Activated CD4-positive, alpha-beta T cell treated with anti-CD3 and anti-CD28 coated beads, Interleukin-2, amount 50 U/mL, for 48 hours (primary cell): ENCODE measurements at places on chromosomes 2 and 18.

DNA sequence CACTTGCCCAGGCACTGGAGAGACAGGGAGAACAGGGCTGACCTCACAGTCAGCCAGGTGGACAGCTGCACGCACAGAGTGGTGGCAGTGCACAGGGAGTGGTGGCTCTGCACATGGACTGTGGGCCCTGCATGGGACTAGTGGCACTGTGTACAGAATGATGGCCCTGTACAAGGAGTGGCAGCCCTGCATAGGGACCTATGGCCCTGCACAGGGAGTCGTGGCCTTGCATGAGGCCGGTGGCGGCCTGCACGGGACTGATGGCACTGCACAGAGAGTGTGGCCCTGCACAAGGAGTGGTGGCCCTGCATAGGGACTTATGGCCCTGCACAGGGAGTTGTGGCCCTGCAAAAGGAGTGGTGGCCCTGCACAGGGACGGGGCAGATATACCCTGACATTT, 19.1 kb upstream of the STEAP3 start:
- no peak for DNase-seq

- DNase-seq = no peak
Measured at GRCh38 chr18:59685501-59685900, 11.7 kb downstream of the CCBE1 start.

GRCh38 chr18:63783394-63783793, 8.2 kb downstream of the SERPINB7 start:
- no peak for DNase-seq

DNA sequence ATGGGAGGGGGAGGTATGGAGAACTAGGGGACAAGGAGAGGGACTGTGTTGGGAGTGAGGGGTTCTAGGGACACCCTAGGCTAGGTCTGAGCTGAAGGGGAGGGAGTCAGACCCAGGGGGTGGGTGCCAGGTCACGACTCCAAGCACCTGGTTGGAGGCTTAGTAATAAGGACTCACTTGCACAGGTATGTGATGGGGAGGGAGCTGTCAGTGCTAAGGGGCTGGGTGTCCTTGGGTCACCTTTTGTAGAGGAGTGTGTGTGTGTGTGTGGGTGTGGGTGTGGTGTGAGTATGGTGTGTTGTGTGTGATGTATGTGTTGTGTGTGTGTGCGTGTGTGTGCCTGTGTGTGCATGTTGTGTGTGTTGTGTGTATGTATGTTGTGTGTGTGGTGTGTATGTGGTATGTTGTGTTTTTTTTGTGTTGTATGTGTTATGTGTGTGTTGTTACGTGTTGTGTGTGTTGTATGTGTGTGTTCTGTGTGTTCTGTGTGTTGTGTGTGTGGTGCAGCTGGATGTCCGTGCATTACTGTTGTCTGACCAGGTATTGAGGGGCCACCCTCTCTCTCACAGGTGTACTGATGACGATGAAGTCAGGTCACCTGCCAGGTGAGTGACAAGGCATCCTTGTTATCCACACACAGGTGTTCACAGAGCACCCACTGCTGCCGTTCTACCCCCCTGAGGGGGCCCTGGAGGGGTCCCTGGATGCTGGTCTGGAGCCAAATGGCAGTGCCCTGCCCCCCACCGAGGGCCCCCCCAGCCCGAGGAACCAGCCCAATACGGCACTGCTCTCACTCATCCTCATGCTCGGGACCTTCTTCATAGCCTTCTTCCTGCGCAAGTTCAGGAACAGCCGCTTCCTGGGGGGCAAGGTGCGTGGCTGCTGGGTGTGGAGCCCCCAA, 9.8 kb downstream of the SLC4A3 start:
- no peak for DNase-seq

DNA sequence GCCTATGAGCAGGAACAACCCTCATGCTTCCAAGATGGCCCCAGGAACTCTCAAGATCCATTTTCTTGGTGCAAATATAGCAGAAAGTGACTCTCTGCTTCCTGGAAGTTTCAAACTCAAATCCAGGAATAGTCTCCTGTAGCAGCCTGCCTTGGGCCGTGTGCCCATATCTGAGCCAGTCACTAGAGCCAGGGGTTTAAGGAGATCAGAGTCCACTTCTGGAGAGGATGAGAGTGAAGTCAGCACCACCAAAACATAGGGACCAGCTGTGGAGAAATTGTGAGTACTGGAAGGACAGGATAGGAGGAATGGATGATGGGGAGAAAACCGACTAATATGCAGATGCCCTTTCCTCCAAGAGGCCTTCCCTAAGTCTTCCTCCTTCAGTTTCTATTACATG, 33.2 kb downstream of the PSD4 start:
- DNase-seq = no peak

DNA sequence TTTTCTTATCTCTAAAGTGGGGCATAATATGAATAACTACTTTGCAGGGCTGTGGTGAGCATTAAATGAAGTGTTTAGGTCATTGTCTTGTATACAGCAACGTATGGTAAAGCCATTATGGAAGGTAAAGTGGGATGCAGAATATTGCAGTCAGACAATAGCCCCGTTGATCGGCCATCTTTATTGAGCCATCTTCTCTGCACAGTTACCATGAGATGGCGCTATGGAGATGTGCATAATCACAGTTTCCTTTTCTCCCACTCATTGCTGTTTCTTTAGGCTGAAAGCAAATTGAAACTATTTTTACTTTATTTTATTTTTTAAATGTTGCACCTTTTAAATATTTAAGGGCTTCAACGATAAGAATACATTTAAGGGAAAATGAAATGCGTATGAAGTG, 108.9 kb downstream of the THSD7B start:
- DNase-seq = no peak

- DNase-seq = no peak
Measured at GRCh38 chr18:9428862-9429661, 46.3 kb upstream of the RALBP1 start.
